ENCODE measurements at places on chromosomes 11 and 22.

- no peak for DNase-seq
Observed at GRCh38 chr11:114154271-114155047, 94.9 kb downstream of the ZBTB16 start.

DNA sequence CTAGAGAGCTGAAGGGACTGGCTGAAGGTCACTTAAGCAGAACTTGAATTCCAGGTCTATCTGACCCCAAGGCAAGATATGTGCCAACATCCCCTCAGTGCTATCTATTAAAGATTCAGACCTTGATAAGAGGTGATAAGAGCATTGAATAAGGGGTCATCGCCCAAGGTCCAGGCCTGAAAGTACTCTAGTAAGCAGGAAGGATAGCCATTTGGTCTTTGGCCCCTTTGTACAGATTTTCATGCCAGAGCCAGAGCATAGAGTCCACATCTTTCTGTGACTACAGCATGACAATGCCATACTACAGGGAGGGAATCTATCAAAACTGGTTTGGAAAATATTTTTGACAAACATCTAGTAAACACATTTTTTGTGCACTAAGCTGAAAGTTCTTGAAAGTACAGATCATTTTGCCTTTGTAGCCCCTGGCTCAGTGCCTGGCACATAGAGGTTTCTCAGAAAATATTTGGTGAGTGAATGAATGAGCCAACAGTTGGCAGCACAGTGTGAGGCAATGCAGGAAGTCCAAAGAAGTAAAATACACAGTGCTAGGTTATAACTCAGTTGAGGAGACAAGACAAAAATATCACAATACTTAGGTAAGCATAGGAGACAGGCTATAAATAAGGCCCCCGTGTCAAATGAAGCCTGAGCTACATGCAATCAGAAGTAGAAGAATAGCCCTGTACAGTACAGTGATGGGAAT is 15.1 kb upstream of the RRAS2 start:
- DNase-seq = peak; percentile 30

DNA sequence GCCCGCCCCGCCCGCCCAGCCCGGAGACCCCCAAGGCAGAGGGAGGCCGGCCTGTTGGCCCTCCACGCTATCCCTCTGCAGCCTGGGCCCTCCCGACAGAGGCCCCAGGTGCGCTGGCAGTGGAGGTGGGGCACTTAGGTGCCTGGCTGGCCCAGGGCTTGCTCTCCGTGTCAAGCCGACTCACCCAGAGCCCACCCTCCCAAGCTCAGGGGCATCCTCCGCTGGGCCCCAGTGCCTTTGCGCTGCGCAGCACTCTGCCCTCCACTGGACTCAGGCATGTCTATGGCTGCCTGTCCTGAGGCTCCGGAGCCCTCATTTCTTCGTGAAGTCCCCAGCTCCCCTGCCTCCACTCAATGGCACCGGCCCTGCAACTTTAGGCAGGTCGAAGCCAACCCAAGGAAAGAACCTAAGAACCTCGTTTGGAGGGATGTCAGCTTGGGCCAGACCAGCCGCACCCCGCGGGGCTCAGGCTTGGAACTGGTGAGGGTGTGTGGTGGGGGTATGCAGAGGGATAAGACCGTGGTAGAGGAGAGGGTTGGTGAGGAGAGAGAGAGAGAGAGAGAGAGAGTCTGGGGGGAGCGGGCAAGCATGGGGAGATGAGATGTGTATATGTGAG is 6.1 kb downstream of the SMIM45 start:
- no peak for DNase-seq

- DNase-seq = no peak
Observed at GRCh38 chr11:45412521-45412920, 126.4 kb upstream of the SYT13 start.

GRCh38 chr22:22201930-22202343 is 42.6 kb upstream of the VPREB1 start:
- DNase-seq = no peak

- DNase-seq = peak; percentile 47
Observed at GRCh38 chr11:29280452-29280851, 736.4 kb downstream of the KCNA4 start.

DNA sequence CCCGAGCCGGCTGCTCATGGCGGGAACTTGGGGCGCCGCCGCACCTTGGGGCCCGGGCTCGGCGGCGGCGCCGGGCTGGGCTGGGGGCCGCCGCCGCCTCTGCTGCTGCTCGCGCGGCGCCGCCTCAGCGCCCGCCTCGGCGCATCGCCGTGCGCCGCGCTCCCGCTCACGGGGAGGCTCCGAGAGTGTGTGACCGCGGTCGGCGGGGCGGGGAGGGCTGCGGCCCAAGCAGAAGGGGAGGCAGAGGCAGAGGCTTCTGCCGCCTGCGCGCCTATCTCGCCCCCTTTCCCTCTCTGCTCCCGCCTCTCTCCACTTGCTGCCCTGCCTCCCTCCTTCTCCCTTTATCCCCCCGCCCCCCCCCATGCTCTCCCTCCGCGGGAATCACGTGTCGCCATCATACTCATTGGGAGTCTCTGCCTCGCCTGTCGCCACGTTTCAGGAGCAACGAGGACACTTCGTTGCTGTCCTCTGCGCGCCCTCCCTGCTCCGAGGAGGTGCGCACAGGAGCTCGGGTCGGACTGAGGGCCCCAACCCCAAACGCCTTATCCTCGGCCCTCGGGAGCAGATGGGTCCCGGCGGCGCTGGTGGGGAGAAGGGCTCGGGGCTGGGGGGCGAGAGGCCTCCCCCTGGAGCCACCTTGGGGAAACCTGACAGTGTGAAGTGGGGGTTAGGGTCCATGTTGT is at the start of gene GUCY1A2:
TSS of gene GUCY1A2 (minus strand) at position 258 of the 683 bp plus-strand sequence. CDS start 421 bp downstream, outside the sequence.
- DNase-seq = no peak

DNA sequence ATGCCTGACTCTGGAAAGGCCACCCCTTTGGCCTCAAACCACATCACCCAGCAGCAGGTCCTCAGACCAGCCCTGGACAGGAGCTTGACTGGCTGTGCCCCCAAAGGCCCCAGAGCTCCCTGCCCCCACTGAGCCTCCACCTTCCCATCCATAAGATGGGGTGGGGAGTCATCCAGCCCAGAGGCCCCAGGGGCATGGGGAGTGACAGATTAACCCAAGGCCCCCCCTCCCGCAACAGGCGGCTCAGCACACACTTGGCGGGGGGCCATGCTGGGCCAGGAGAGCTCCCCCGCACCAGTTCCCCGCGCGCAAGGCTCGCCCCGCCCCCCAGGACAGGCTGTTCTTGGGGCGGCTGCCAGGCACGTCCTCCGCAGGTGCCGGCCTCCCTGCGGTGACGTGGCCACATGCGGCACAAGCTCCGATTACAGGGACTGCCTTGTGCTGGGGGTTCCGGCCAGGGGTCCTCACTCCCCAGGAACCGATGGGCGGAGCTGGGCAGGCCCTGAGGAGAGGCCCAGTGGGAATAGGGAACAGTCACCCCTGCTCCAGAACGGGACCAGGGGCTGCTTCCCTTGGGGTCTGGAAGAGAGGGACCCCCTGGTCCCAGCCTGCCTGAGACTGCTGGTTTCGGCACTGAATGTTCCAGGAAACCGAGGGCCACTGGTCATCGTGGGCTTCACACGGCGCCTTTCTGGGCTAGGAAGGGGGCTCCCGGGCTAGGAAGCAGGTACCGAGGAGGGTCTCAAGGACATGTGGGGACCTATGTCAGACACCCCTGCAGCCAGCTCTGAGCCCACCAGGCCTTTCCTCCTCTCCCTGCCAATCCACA is 5.1 kb upstream of the CDKN1C start:
- no peak for DNase-seq

- DNase-seq = no peak
Observed at GRCh38 chr11:29490938-29491337, 525.9 kb downstream of the KCNA4 start.

- no peak for DNase-seq
Observed at GRCh38 chr11:69409812-69410645, 71.4 kb upstream of the LINC01488 start.

- no peak for DNase-seq
Observed at GRCh38 chr11:101011881-101012280, 117.7 kb downstream of the PGR start.

DNA sequence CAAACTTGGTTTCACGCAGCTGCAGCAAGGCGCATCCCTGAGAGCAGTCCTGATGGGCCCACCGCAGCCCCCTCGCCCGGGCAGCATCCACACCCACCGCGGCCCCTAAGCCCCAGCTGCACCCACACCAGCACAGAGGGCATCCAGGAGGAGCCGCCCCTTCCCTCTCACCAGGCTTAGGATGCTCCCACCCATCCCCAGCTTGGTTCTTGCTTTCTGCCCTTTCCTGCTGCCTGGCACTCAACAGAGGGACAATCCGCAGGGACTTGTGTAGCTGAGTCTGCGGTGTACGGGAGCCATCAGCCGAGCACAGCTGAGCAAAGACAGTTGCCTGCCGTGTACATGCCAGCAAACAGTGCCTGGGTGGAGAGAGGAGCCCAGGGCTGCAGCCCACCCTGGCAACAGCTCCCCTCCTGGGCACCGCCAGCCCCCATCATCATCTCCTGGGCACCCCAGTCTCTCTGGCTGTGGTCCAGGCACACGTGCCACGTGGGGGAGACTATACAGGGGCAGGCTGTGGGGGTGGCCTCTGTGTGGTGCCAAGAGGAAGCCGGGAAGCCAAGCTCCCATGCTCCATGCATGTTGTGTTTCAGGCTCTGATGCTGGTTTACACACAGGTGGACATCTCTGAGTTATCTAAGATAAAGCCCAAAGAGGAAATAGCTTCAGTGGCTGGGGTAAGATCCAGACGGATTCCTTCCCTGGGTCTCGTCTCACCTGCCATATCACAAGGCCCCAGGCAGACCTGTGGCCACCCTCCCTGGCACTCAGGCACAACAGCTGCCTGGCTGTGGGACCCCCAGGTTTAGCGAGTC is 36.0 kb upstream of the GNB1L start:
- DNase-seq = no peak

- peak; percentile 76 for DNase-seq
Observed at GRCh38 chr11:575313-575995, 816 bp upstream of the PHRF1 start.

GRCh38 chr11:35083431-35084238 is 55.3 kb upstream of the CD44 start:
- DNase-seq = peak; percentile 80

DNA sequence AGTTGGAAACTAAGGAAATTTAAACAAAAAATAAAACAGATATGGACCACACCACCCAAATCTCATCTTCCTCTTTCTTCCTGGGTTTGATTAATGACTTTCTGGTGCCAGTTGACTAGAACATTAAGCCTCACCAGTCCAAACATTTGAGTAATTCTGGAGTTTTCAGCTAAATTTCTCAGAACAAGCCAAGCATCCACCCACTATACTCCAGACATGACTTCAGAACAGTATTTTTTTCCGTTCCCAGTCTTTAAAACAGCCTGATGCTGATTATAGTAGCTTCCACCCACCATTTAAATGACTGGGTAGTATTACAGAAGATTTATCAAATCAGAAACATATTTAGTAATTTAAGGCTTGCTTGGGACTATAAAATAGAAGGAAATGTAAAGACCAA is 230.9 kb upstream of the UBASH3B start:
- DNase-seq = no peak

GRCh38 chr11:95592471-95592870 is 197.1 kb downstream of the FAM76B start:
- no peak for DNase-seq

DNA sequence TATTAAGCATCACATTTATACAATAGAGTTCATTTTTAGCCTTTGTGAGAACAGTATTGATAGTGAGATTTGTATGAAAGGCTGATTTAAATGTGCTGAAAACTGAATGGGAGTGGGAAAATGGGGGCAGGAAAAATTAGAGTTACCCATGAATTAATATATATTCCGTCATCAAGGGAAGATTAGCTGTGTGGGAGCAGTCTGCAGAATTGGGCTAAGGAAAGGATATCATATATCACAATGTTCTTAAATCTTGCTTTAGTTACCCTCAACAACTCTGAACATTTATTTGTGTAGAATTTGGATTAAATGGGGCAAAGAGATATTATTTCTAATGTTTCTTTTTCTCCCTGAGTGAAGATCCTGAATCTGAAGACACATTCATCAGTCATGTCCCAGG is at the start of gene OR51Q1:
TSS of gene OR51Q1 (plus strand) at position 301 of the 400 bp plus-strand sequence. CDS start at position 391, 90 bp downstream.
- no peak for DNase-seq

GRCh38 chr11:122204206-122204605 is 88.2 kb upstream of the BLID start:
- DNase-seq = no peak

GRCh38 chr11:35166369-35167360 is 27.7 kb downstream of the CD44 start:
- peak; percentile 73 for DNase-seq

- DNase-seq = no peak
Observed at GRCh38 chr11:72014761-72015320, 16.1 kb downstream of the IL18BP start.

DNA sequence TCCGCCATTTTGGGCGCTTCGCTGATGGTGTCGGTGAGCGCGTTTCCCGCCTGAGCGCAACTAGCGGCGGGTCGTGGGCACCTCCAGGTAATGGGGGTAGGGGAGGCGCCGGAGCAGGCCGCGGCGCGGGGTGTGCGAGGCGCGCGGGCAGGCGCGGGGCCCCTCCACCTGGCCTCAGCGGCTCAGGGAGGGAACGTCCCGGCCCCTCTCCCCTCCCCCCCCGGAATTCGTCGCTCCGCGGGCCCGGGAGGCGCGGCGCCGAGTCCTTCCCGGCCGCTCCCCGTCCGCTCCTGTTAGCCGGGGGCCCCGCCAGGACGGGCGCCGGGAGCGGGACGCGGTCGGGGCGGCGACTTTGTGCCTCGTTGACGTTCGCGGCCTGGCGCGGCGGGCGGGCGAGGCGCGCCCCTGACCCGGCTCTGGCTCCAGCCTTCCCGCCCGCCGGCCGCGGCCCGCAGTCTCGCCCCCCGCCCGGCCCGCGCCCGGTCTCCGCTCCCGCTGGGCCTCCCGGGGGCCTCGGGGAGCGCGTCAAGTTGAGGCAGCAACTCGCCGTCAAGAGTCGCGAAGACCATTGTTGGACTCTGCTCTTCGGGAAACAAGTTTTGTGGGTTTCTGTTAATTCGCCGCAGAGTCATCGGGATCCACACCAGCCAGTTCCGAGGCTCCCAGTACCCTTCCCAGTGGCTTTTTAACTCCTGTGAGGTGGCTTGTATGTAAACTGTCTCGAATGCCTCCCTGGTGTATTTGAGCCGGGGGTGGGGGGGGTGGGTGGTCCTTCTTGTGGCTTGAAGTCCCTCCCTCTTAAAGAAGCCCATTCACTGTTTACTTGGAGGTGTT is at the start of gene PPP6R3:
TSS of gene PPP6R3 (plus strand) at position 12 of the 834 bp plus-strand sequence. CDS start 76,913 bp downstream, outside the sequence.
- DNase-seq = peak; percentile 48

GRCh38 chr11:86741839-86742805 is 58.2 kb upstream of the PRSS23 start:
- peak; percentile 94 for DNase-seq

- DNase-seq = no peak
Observed at GRCh38 chr11:66089067-66089466, 19.0 kb downstream of the PACS1 start.

DNA sequence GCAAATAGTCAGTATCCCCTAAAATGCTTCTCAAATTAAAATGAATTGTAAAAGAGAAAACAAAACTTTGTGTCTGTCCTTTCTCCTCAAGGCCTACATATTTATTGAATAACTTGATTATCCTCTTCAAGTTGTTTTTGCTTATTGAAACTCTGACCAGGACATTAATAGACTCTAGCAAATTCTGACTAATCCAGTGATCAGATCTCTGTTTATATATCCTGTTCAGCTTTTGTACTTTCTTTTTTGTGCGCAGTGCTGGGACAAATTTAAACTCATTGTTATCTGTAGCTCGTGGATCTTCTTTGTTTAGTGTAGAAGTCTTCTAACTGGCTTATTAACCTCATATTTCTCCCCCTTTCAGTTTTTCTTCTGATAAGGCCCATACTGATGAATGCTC is 139.9 kb upstream of the SORL1-AS1 start:
- no peak for DNase-seq
